ENCODE measurements at places on chromosomes 16 and 17.
A peak's percentile ranks its signal among the peaks of the same experiment; 100 is the strongest.

GRCh38 chr17:81422776-81423697 lies 27.8 kb downstream of the BAHCC1 start:
- no peak for DNase-seq

- no peak for DNase-seq
Measured at GRCh38 chr16:86277221-86277620, 233.1 kb upstream of the FOXF1 start.

DNA sequence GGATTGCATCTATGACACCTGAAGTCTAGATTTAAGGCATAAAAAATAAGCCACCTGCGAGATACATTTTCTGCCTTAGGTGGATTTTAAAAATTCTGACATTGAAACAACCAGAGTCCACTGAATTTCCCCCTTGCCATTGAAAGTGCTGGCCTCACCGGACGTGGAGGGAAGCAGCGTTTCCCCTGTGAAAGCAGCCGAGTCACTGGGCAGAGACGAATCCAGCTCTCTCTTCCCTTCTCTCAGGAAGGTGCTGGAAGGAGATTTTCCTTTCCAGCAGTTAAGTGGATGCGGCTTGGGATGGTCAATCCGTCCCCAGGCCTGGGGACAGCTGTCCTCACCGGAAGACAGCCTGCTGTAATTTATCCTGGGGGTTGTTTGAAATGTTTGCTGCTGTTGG lies 270.9 kb upstream of the FOXF1 start:
- DNase-seq = no peak

DNA sequence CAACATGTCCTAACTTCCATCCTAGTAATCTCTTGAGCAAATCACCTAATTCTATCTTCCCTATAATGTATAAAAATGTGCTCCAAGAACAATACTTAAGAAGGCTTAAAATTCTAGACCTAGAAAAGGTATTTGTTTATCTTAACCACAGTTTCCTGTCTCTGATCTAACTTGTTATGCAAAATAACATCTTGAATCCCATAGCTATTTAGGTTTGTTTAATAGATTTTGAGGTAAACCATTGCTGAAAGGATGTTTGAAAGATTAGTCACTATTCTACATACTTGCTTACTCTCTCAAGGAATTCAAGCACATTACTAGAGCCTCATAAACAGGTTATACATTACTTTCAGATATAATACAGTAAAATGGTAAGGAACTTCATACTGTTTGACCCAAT lies 13.0 kb downstream of the CA10 start:
- DNase-seq = no peak

DNA sequence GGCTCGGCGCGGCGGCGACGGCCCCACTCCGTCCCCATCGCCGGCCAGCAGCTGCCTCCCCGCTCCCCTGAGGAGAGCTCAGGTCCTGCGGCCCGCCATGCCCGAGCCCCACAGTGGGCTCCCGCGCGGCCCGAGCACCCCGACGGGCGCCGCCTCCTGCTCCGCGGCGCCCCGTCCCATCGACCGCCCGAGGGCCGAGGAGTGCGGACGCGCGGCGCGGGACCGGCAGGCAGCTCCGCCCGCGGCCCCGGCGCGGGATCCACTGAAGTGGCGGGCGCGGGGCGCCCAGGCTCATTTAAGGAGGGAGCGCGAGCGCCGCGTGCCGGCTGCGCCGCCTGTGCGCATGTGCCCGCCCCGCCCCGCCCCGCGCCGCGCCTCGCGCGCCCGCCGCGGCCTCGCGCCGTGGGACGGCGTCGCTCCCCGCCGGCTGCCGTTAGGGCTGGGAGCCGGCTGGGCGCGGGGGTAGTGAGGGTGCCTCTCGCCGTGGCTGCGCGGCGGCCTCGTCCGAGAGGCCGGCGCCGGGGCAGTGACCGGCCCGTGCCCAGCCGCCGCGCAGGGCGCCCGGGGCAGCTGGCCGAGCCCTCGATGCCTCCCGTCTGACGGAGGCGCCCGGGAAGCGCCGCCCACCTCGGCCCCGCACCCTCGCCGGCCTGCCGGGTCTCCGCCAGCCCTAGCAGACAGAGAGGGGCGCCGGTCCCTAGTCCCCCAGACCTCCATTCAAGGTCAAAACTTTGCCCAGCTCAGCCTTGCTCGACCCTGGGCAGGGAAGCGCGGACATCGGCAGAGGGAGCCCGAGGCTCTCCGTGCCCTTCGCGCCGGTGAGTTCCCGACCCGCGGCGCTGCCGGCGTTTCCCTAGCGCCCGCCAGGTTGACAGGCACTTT lies at the start of gene NETO2:
NETO2 (minus strand) TSS at position 269 of the 882 bp plus-strand sequence. CDS start 333 bp downstream, outside the sequence.
- DNase-seq = peak; percentile 61

GRCh38 chr17:57521606-57522005 lies 223.5 kb downstream of the CCDC182 start:
- no peak for DNase-seq

- DNase-seq = peak; percentile 90
Measured at GRCh38 chr16:69330286-69331109, at the start of gene PDF. TSS of gene PDF (minus strand) at chr16:69330588. CDS start at chr16:69330570, 18 bp downstream.

DNA sequence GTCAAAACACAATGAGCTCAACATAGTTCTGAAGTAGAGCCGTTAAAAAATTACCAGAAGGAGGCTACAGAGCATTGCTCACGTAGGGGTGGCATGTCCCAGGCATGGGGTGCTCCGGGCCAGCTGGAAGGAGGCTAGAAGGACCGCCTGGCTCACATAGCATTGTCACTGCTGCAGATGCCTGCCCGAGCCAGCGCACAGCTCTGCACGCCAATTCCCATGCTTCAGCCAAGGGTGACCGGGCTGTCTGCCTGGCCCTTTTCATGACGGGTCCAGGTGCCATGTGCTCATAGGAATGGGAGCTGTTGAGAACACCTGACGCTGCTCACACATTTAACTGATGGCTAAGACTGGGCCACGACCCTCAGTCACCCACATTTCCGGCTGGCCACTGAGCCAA lies 228.9 kb upstream of the FOXF1 start:
- DNase-seq = no peak

- no peak for DNase-seq
Measured at GRCh38 chr16:8899709-8900317, 17.7 kb downstream of the LITAFD start.

Data from substantia nigra (tissue), 51 donors.